Stimulated activated CD8-positive, alpha-beta memory T cell treated with anti-CD3 and anti-CD28 coated beads, Interleukin-12 subunit alpha, Interleukin-12 subunit beta, amount 100 ng/mL, for 1 hour (primary cell): ENCODE measurements at places on chromosomes 1 and 21.

GRCh38 chr1:230067871-230068620, 1.0 kb downstream of the GALNT2 start:
- no peak for DNase-seq

DNA sequence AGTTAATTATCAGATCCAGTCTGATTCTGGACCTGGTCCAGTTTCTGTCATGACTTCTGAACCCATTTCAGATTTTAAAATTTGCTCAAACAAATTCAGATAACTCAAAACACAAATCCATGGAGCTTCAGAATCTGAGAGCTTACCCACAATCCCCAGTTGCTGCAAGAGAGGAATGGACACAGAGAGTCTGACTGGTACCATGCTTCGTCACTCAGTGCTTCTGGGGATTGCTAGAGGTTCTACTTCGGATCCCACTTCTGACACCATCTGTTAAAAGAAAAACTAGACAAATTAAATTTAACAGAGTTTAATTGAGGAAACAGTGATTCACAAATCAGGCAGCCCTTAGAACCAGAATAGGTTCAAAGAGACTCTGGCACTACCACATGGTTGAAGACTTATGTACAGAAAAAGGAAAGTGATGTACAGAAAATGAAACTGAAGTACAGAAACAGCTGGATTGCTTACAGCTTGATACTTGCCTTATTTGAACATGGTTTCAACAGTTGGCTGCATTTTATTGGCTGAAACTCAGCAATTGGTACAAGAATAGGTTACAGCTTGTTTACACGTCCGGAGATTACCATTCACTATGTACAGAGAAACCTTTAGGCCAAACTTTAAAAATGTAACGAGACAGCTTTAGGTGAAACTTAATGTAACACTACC, 60.7 kb upstream of the TEKT2 start:
- DNase-seq, result no peak

DNA sequence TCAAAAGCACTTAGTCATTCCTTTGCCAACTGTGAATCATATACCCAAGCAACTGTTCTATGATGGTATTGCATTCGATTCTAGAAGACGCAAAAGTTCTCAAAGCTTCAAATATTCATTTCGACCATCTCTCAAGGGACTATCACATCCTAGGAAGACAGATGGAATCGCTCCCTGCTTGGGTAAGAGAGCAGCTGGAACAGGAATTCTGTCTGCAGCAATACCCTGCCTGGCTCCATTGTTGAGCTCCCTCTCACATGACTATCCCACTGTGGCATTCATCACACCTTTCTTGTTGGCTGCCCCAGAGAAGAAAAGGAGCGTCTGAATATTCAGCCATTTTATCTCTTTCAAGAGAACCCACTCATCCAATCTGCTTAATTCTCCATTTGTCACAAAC, 397.7 kb downstream of the NTNG1 start:
- no peak for DNase-seq

DNA sequence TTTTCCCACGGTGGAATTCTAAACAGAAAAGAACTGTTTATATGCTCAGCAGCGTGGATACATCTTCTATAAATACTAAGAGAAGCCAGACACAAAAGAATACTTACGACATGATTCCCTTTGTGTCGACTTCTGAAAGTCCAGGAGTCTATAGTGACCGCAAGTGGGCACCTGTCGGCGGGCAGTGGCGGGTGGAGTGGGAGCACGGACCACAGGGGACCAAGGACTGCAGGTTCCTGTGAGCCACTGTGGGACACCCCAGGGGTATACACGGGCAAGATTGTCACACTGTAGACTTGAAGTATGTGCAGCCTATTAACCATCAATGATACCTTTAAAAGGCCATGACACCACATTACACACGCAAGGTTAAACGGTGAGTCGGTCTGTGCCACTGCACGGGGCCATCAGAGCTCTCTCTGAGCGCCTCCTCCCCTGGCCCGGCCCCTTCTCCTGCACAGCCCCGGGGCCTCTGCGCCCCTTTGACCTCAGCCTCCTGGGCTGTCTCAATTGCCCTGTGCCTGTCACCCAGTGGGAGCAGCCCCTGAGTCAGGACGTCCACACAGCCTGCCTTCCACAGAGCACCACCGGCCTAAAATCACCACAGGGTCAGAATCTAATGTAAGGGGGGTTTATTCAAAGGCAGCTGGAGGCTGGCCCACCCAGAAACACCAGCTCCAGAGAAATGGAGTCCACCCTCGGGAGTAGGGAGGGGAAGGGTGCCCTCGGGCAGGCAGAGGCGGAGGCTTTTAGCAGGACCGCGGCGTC, 90.0 kb upstream of the COL6A1 start:
- no peak for DNase-seq

DNA sequence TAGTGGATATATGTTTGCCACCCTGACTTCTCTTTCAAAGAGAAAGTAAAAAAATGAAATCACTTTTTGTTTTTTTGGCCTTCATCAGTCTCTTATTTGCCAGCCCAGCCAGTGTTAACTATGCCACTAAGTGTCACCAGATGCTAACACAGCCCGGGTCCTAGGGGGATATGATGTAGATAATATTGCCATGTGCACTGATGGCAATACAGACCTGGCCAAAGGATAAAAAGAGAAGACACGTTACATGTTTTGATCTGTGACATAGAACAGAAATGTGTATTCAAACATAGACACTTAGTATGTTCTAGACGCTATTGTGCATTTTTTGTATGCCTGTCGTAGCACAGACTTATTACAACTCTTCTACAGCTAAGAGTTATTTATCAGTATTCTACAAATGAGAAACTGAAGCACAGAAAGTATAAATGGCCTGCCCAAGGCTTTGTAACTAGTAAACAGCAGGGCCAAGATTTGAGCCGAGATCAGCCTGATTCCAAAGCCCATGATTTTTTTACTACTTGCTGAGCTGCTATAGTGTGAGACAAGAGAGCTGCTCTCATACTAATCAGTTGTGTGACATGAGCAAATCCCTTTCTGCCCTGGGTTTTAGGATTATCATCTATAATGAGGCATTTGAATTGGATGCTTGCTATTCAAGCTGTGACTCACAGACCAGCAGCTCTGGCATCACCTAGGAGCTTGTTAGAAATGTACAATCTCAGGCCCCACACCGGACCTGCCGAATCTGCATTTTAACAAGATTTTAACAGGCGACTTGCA, 6.3 kb downstream of the LRRC53 start:
- DNase-seq, result no peak
